Brain (organoid and tissue), 16 donors: ENCODE measurements at places on chromosomes 12 and 14.

DNA sequence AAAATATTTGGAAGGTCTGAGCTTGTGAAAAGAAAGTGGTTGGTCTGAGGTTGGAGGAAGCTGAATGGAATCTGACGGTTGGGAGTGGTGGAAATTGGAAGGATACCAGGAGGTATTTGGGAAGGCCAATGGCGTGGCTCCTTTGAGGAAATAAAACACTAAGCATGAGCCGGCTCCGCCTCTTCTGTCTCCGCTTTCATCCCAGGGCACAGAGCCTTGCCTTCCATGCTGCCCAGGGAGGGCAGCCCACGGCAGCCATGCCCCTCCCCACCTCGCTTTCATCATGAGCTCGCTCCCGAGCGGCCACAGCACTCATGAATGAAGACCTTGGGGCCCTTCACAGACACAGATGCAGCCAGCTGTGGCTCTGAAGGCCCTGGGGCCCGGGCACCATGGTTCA, 36.2 kb downstream of the HSP90AA1 start:
- DNase-seq, result no peak

- DNase-seq, result no peak
Observed at GRCh38 chr12:81416571-81416970, 338.7 kb downstream of the ACSS3 start.

DNA sequence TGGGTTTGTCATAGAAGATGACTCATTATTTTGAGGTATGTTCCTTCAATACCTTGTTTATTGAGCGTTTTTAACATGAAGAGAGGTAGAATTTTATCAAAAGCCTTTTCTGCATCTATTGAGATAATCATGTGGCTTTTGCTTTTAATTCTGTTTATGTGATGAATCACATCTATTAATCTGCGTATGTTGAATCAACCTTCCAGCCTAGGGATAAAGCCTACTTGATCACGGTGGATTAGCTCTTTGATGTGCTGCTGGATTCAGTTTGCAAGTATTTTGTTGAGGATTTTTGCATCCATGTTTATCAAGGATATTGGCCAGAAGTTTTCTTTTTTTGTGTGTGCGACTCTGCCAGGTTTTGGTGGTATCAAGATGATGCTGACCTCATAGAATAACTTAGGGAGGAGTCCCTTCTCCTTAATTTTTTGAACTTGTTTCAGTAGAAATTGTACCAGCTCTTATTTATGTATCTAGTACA, 602.6 kb downstream of the SNAPC1 start:
- DNase-seq, result no peak

- DNase-seq, result no peak
Observed at GRCh38 chr14:36928432-36928831, 244.0 kb downstream of the SLC25A21 start.
